ENCODE measurements at places on chromosomes 13 and 19.

- peak; percentile 55 for DNase-seq
Observed at GRCh38 chr19:44723952-44724319, 24.6 kb upstream of the BCL3 start.

- DNase-seq, result no peak
Observed at GRCh38 chr13:59771272-59771671, 392.5 kb downstream of the DIAPH3 start.

DNA sequence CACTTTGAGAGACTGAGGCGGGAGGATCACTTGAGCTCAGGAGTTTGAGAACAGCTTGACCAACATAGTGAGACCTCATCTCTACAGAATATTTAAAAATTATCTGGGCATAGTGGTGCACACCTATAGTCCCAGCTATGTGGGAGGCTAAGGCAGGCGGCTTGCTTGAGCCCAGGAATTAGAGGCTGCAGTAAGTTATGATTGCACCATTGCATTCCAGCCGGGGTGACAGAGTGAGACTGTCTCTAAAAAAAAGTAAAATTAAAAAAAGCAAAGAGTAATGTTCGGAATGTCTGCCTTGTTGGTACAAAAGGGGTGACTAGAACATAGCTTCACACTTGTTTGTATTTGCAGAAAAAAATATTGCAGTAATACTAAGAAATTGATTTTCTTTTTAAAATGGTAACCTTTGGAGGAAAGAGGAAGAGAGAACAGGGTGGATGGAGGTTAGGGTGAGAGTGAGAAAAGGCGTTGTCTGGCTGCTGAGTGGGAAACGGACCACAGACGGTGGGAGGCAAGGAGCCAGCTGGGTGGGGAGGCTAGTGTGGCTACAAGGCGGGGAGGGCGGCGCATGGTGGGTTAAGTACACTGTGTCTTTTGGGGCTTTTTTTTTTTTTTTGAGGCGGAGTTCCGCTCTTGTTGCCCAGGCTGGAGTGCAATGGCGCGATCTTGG, 10.2 kb downstream of the PPP1R14A start:
- DNase-seq, result no peak

DNA sequence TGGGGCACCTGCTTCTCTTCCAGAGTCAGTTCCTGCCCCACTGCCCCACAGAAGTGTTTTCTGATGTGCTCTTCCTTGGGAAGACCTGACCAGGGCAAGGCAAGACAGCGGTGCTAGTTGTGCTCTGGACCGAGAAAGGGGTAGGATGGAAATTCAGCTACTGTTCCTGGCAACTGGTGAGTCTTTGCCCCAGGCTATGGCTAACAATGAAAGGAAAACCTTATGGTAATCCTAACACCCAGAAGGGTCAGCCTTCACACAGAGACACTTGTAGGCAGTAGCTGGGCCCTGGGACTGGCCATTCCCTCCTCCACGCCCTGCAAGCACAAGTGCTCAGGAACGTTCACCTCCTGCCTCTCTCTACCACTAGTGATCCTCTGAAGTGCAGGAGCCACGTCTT, 9.6 kb upstream of the CYSLTR2 start:
- no peak for DNase-seq

DNA sequence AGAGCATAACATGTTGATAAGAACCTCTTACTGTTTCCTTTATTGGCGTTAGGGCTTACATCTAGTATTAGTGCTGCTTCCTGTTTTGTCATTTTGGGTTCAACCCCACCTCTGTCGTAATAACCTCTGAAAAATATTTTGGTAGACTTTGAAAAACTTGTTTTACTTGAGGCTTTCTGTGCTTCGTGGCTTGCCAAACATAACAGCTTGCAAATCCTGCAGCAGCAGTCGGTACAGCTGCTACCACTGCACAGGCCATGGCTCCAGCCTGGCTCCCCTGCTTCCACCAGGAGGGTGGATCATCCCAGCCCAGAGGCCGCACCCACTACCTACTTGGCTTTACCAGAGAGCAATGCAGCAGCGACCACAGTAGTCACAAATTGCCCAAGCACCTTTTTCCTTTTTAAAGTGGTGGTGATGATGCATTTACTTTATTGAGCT, 11.8 kb upstream of the CEACAM4 start:
- DNase-seq, result no peak

DNA sequence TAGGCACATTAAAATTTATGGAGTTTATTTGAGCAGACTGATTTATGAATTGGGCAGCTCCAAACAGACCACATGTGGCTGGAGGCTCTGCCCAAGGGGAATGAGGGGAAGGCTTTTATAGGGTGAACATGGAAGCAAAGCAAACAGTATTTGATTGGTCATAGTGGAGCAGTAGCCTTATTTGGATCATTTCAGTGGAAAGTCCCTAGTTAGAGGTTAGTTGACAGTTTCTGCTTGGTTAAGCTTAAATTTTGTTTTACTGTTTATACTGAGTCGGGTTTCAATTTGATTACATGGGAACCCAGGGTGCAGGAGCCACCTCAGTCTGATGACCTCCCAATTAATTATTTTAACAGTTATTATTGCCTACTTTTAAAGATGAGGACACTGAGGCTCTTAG, 140.5 kb downstream of the NDFIP2 start:
- DNase-seq, result no peak

- DNase-seq, result no peak
Observed at GRCh38 chr19:33758541-33759013, 38.1 kb upstream of the KCTD15 start.

Data from stimulated activated CD4-positive, alpha-beta T cell treated with anti-CD3 and anti-CD28 coated beads, Interleukin-1b, Interleukin-23, amount 100 ng/mL, for 1 hour (primary cell).